Neural crest cell (in vitro differentiated cells): ENCODE measurements at places on chromosomes 11 and 22.

DNA sequence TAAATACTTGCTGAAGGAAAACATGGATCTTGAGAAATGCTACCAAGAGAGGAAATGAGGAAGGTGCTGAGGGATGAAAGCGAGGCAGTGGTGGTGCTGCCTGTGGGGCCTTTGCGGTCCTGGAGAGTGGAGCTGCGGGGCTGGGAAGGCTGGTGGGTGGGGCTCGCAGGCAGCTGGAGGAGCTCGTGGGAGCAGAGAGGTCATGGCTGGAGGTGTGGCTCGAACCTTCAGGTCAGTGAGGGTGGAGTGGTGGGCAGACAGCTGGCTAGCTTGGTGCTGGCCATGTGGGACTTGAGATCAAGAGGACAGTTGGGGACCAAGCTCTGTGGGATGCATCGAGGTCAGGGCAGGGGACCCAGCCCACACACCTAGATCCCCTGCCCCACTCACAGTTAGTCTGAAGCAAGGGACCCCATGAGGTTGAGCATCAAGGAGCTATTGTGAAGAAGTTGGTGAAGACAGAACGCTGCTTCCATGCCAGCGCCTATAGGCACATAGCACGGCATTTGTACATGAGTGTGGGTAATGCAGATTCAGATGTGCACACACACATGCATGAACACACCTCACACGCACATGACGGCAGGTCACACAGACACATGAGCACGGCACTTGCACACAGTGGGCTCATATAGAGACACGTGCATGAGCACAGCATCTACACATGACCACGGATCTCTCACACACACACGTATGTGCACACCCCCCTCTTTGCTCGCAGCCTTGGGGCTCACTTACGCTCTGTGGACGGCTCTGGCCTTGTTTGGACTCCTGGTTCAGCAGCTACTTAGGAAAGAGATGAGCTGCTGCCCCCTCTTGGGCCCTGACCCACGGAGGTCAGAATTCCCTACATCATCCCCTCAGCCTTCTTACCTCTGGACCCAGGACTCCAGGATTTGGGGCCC lies 30.4 kb downstream of the SHANK3 start:
- DNase-seq, result no peak

GRCh38 chr11:5564259-5565019 lies 16.1 kb upstream of the OR52H1 start:
- DNase-seq, result no peak

GRCh38 chr22:36986242-36986821 lies 32.9 kb downstream of the TST start:
- DNase-seq, result peak; percentile 31

GRCh38 chr22:47190957-47191670 lies 428.7 kb downstream of the TBC1D22A start:
- DNase-seq, result no peak

GRCh38 chr22:17874231-17874905 lies 100.1 kb upstream of the BID start:
- DNase-seq, result no peak

- no peak for DNase-seq
These were observed 312.1 kb downstream of the NTM start for GRCh38 chr11:131682373-131683015.

GRCh38 chr22:31951194-31952093 lies 7.1 kb downstream of the YWHAH start:
- no peak for DNase-seq

DNA sequence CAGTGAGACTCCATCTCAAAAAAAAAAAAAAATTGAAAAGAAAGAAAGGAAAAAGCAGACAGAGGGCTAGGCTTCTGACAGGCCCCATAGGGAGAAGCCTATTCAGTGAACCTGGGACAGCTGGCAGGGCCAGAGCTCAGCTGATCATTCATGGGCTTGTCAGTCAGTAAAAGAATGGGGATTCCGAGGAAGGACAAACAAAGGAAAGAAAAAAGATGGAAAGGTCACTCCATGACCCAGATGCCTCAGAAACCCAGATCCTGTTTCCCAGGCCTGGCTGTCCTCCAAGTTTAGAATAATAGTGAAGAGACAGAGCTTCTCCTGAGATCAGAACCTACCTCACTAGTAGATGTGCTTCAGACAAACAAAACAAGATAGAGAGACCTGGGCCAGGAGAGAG lies 34.3 kb upstream of the ASPHD2 start:
- DNase-seq, result no peak

GRCh38 chr22:19891317-19892256 lies 36.9 kb upstream of the GNB1L start:
- DNase-seq, result no peak

DNA sequence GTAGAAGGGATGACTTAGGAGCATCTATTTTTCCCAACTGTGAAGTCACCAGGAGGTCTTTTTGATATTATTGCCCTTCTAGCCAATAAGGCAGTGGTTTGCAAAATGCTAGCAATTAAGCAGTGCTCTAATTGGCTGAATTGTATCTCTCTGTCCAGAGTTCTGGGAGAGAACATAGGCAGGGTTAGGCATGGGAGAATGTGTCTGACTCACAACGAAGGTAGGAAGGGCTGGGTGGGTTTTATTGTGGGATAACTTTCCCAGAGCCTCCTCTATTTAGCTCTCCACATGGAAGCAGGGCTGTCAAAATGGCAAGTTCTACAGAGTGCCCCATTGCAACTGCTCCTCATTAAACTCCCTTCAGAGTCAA lies 415.9 kb upstream of the CADM1 start:
- no peak for DNase-seq

GRCh38 chr22:17906978-17907747 lies 117.2 kb downstream of the MICAL3 start:
- no peak for DNase-seq

DNA sequence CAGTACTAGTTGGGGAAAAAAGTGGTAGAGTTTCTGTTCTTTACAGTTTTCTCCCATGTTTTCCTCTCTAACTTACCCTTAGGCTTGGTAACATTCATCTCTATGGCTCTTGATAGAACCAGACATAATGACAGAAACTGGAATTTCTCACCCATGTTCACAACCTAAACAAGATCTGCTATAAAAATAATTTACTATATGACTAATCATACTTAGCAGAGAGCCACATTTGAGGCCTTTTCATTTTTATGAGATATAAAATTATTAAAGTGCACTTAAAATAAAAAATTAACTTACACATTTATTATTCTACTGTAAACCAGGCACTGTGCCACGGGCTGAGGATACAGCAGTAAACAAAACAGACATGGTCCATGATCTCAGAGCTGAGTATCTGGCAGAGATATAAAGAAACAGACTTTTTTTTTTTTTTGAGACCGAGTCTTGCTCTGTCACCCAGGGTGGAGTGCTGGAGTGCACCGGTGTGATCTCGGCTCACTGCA lies 98.1 kb downstream of the GAB2 start:
- DNase-seq, result no peak

GRCh38 chr11:132094598-132094997 lies 724.2 kb downstream of the NTM start:
- no peak for DNase-seq

DNA sequence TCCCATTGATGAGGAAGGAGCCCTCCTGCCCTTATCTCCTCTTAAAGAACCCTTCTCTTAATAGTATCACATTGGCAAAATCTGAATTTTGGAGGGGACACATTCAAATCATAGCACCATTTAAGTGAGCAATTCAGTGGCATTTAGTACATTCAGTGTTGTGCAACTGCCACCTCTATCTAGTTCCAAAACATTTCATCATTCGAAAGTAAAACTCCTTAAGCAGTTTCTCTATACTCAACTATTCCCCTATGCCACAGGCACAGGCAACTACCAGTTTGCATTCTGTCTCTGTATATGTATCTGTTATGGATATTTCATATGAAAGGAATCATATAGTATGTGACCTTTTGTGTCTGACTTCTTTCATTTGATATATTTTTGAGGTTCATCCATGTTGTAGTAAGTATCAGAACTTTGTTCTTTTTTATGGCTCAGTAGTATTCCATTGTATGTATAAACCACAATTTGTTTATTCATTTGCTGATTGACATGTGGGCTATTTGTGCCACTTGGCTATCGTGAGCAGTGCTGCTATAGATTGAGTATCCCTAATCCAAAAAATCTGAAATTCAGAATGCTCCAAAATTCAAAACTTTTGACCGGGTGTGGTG lies 22.9 kb downstream of the FAR1 start:
- no peak for DNase-seq

- no peak for DNase-seq
These were observed 38.5 kb upstream of the SPON1 start for GRCh38 chr11:13923716-13924650.

- no peak for DNase-seq
These were observed 70.8 kb upstream of the PHOX2A start for GRCh38 chr11:72314600-72315392.

- no peak for DNase-seq
These were observed 219.3 kb upstream of the UBASH3B start for GRCh38 chr11:122436188-122436555.

DNA sequence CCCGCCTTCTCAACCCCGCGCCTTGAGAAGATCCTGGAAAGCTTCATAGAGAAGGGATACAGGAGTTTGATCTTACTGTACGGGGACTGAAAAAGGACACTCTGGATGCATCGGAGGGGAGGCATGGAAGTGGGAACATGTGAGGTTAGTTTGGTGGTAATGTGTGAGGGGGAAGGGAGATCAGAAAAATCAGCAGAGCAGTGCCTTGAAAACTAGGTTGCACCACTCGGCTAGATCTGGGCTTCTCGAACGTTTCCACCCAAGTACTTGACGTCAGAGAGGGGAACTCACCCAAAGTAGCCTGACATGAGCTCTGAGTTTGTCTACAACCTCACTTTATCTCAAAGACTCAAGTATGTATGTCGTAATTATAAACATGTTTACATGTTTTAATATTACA lies 14.5 kb downstream of the USP35 start:
- DNase-seq, result no peak

GRCh38 chr22:35622191-35622913 lies 5.2 kb upstream of the MB start:
- DNase-seq, result no peak

DNA sequence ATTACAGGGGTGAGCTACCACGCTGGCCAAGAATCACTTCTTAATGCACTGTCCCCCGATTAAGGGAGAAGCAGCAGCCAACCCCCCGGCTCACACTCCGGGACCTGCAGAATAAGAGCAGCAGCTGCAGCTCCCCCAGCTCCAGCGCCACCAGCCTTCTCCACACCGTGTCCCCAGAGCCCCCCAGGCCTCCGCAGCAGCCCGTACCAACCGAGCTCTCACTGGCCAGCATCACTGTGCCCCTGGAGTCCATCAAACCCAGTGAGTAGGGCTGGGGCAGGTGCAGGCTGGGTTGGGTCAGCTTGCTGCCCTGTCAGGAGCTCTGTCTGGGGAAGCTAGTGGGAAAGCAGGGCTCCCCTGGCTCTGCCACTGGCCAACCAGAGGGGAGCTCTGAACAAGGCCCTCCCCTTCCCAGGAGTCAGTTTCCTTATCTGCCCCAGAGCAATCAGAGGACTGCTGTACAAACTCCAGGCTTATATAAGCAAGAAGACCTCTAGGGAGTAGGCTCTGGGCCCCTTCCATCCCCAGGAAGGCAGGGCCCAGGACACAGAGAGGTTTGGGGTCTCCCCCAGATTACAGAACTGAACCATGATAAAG lies 8.5 kb upstream of the SH3BP1 start:
- no peak for DNase-seq

DNA sequence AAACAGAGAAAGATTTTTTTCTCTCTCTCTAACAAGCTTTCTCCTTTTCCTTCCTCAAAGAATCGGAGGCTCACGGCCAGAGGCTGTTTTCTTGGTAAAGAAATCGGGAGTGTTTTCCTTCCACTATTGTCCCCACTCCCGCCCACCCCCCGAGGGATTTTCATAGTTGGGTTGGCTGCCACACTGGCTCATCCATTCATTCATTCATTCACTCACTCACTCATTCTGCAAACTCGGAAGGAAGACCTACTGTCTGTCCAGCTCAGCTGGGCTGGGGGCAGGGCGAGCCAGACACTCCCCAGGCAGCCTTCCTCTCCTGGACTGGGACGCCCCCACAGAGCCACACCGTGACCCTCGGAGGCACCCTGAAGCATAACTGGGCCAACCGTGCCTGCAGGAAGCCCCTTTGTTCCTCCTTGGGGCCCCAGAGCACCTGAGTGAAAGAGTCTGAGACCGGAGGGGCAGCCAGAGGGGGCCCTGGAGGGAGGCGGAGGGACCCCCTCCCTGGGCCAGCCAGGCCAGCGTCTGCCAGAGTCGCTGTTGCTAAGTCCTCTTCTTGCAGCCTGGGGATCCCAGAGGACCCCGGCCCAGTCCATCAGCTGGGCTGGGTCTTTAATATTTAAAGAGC lies 17.0 kb downstream of the CDKN1C start:
- no peak for DNase-seq

- no peak for DNase-seq
These were observed 1.4 kb downstream of the TBX1 start for GRCh38 chr22:19761725-19762567.

- no peak for DNase-seq
These were observed 15.7 kb downstream of the PIH1D2 start for GRCh38 chr11:112058103-112058502.

- no peak for DNase-seq
These were observed 17.8 kb downstream of the CD59 start for GRCh38 chr11:33718440-33718839.

GRCh38 chr11:116838321-116839084 lies 1.1 kb upstream of the APOA1 start:
- DNase-seq, result no peak

DNA sequence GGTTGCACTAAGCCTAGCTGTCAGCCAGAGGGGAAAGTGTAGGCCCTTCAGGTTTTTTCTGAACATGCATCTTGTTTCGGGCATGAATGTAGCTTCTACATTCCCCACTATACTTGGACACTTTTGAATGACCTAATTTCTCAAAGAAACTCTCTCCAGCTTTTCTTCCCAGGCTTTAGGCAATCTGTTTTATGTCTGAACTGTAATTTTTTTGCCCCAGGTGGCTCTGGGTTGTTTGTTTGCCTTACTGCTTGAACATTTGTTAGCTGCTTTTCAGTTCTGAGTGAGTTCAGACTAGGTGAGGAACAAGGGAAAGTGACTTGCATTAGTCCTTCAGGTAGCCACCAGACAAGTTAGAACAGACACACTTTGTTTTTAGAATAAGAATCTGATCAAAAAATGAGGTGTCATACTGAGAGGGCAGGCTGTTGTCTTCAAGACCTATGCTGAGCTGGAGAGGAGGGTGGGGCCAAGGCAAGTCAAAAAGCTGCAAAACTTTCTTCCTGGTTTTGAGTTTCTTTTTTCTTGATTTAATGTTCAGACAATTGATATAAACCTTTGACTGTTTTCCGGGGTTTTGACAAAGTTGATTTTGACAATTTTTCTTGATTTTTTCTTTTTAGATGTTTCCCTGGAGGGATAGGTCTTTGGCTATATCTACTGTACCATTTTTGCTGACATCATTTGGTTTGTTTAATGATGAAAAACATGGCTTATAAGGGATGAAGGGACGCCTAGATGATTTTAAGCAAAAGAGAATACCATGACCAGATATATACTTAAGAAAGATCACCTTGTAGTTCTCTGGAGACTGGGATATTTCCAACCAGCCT lies 182.8 kb downstream of the WNT11 start:
- no peak for DNase-seq

DNA sequence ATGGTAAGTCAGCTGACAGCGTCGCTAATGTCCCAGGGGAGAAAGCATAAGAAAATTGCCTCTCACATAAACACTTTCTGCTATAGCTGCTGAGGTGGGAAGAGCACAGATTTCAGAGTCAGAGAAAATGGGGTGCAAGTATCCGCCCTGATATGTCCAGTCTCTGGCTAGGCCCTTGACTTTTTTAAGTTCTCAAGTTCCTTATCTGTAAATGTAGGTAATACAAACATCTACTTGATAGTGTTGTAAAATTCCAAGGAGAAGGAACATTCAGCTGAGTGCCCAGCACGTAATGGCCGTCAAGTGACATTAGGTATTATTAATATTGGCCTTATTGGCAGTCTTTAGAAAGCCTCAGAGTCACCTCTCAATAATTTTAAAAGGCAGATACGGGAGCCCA lies 143.6 kb downstream of the NTM start:
- DNase-seq, result no peak
